ENCODE measurements at places on chromosomes 6 and 20.

GRCh38 chr6:142848156-142848555, 96.8 kb downstream of the HIVEP2 start:
- no peak for DNase-seq

- no peak for DNase-seq
These were observed 34.2 kb downstream of the GFOD1 start for GRCh38 chr6:13453153-13453552.

- DNase-seq: no peak
These were observed 90.8 kb downstream of the DOK5 start for GRCh38 chr20:54566031-54566688.

GRCh38 chr6:21180155-21180554, 413.4 kb upstream of the SOX4 start:
- DNase-seq: no peak

DNA sequence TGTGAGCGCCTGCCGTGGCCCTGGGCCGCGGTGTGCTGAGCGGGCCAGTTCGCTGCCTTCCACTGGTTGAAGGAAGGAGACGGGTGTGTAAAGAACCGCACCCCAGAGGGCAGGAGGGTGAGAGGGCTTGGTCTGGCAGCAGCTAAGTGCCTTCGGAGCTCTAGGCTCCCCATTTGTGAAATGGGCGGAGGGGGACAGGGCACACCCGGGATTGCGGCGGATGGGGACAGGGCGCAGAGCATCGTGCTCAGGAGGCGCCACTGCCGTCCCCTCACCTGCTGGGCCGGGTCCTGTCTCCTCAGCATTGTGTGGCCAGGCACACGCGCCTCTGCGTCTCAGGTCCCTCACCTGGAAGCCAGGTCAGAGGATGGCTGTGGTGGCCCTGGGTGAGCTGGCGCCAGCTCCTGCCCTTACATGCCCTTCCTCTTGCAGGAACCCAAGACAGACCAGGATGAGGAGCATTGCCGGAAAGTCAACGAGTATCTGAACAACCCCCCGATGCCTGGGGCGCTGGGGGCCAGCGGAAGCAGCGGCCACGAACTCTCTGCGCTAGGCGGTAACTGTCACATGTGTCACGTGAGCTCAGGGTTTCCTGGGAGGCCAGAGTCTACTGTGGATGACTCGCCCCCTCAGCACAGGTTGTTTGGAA, 3.1 kb downstream of the ADRM1 start:
- no peak for DNase-seq

DNA sequence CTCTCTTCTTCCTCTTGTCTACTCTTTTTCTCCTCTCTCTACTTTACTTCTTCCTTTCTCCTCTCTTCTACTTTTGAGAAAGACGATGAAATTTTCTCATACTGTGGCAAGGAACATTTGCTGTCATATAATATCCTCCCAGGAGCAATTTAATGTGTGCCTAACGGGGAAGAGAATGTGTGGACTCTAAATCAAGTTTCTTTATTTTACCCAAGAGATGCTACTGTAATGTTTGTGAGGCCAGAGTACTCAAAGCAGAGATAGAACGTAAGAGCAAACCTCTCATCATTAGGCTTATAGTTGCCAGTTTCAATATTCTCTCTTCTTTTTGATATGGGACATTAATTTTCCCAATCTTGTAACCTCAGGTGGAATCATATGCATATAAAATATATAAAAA, 801.4 kb downstream of the BCKDHB start:
- no peak for DNase-seq

DNA sequence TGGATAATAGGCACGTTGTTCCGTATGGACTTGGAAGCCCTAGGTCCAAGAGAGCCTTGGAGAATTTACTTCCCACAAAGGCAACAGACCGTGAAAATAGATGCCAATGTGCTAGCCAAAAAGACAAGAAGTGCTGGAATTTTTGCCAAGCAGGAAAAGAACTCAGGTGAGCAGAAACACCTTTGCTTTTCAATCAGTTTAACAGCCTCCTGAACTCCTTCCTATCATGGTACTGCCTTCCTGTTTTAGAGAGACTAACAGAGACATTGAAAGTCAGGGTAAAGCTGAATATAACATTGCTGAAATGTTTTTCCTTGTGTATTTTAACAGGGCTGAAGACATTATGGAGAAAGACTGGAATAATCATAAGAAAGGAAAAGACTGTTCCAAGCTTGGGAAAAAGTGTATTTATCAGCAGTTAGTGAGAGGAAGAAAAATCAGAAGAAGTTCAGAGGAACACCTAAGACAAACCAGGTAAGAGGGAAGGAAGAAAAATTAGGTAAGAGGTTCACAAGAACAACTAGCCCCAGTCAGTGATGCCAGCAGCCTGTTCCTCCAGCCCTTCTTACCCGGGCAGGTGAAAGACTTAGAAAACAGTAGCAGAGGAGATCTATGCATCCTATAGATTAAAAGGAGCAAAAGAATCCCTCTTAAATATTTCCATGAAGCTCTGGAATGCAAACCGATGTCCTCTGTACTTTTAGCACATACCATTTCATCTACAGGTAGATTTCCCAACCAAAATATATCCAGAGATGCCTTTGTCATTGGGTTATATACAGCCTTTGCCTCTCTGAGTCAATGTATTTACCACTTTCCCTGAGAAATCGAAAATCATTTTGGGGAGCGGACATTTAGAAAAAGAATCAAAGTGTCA, 4.0 kb downstream of the EDN1 start:
- DNase-seq: no peak

DNA sequence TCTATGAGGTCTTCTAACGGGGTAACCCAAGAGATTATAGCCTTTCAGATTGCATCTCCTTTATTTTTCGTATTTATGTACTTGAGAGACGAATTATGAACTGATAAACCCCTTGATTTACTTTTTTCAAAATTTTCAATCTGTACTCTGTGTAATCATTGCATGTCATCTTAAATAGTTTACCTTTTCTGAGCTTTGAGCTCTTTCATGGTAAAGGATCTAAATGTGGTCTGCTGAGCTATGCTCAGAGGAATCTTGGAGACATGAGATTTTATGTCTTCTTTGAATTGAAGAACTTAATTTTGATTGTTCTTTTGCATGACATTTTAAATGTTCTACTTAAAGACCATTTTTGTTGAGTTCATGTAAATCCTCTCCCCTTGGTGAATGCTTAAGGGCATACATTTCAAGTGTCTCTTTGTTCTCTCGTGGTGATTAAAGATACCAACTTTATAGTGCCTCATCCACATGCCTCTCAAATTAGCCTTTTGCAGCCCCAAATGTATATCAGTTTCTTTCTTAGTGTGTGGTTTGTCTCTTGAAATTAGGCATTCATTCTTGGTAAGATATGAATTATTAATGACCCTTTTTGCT, 116.3 kb upstream of the SCGN start:
- no peak for DNase-seq

GRCh38 chr6:144481527-144481926, 196.4 kb downstream of the UTRN start:
- no peak for DNase-seq

GRCh38 chr6:106666282-106667021, 37.1 kb downstream of the QRSL1 start:
- no peak for DNase-seq

GRCh38 chr6:137661601-137662000, 167.4 kb upstream of the OLIG3 start:
- no peak for DNase-seq

DNA sequence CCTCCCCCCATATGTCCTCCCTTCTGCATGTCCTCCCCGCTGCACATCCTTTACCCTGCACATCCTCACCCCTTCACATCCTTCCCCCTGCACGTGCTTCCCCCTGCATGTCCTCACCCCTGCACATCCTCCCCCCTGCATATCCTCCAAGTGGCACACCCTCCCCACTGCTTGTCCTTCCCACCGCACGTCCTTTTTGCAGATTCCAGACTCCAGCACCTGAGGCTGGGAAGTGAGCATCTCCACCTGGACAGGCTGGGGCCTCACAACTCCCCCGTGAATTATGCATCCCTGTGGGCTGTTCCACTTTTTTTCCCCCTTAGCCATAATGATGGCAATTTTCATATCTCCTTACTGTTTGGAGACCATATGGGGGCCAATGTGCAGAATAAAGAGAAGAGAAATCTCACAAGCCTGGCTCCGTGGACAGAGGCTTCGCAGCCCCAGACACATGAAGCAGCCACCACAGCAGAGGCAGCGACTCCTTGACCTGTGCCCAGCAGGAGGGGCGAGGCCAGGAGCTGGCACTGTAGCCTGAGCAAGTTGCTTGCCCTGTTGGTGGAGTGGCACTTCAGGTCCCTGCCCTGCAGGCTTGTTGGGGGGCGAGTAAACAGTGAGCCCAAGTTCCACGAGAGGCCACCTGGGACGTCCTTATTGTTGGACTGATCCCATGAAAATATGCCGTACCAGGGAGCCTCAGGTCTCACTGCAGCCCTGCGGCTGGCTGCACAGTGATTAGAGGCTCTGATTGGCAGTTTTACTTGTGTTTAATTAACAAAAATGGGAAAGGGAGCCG, 113.1 kb downstream of the SYNDIG1 start:
- DNase-seq: no peak

- no peak for DNase-seq
These were observed 215.9 kb upstream of the TCF21 start for GRCh38 chr6:133673056-133673455.

DNA sequence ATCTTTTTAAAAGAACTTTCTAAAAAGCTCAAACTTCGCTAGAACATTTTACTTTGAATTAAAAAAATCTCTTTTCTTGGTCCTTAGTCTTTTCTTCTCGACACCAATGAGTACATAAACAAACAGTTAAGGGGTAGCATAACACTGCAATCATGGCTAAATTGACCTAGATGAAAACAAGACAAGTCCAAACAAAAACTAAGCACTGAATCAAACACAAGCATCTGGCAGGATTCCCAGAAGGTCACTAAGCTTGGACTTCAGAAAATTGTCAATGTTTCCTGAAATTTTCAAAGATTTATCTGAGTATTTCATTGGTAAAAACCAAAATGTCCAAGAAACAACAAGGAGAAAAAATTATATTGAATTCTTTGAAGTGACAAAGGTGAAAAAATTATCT, 5.0 kb downstream of the COL21A1 start:
- DNase-seq: no peak

- no peak for DNase-seq
These were observed 121.5 kb downstream of the PAX1 start for GRCh38 chr20:21826976-21827375.

DNA sequence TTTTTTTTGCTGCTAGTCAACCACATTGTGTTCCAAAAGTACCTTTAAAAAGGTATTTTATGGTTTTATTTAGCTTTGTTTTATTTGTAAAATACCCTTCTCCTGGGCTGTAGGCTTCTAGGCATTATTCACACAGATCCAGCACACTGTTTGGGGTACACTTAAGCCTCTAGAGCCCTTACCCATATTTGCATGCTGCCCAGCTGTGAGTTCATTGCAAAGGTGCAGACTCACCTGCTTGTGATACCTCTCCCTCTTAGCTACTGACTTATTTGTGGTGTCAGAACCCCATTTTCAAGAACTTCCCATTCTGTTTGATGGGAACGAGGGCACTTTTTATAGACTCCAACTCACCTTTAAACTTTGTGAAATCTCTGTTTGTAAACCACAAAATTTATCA, 69.8 kb downstream of the RIN2 start:
- DNase-seq: no peak

DNA sequence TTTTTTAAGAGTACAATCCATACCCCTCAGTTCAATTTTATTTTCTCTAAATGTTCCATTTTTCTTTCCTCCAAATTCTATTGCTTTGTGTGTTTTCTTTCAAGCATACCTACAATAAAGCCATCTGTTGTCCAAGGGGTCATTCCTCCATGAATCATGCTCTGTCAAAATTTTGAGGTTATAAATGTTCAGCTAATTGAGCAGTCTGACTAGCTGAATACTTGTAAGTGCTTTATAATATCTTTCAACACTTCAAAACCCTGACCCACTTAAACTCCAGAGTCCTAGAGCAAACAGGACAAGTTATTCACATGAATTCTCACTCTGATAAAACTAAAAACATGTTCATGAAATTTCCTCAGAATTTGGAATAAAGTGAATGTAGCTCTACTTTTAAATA, 33.4 kb upstream of the EYA4 start:
- no peak for DNase-seq

DNA sequence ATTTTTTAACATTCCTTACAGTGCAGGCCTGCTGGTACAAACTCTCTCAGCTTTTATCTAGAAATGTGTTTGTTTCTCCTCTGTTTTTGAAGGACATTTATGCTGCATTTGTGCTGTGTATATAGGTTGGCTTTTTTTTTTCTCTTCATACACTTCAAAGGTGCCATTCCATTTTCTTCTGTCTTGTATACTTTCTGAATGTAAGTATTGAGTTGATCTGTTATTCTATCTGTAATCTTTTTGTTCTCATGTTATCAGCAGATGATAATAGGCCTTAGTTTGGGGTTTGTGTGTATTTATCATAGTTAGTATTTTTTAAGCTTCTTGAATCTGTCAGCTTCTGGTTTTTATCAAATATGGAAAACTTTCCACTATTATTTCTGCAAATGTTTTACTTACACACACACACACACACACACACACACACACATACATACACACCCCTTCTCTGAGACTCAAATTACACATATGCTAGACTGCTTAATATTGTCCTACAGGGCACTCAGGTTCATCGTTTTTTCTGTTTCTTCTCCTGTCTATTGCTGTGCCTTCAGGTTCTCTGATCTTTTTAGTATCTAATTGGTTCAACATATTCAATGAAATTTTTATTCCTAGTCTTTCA, 74.6 kb downstream of the RPP40 start:
- no peak for DNase-seq

GRCh38 chr6:112033791-112034615, 19.9 kb upstream of the CCN6 start:
- no peak for DNase-seq

DNA sequence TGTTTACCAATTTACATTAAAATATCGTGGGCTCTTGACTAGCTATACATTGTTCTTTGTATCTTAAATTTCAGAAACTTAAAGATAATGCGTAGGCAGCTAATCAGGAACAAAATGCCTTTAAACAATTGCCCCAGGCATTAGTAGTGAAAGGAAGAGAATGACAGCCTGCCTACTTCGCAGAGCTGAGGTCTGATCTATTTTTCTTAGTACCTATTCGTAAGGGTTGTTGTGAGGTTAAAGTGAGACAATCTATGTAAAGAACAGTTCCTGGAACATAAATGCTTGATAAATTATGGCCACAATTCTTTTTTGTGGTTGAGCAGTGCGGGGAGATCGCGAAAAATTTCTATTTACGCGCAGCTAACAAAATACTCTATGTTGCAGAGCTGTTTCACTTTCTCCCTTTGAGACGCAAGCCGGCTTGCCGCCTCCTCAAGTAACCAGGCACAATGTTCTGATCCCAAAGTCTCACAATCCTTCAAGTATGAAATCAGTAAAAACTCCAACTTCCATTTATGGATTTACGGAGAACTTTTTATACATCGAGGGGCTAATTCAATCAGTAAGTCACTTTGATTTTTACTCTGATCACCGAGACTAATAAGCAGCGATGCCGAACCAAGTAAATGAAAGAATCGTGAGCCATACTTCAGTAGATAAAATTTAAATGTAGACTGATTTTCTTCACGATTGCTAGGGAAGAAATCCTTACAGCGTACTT, 878 bp upstream of the PNRC1 start:
- DNase-seq: no peak

Measured in NCI-H2171 (cell line).